Right lung (tissue), 10 donors: ENCODE measurements at places on chromosomes 16 and 17. TPM values are rescaled to one million over a fixed set of nuclear protein-coding genes. Genes with fewer than 3 reads are reported as not detected.

PLCG2 gene
- 10.8 TPM for polyA plus RNA-seq

DNAH9 gene
- 2.3 TPM for polyA plus RNA-seq

- no peak for DNase-seq
Observed at GRCh38 chr16:57299009-57299718, 14.7 kb upstream of the PLLP start.

- no peak for DNase-seq
Observed at GRCh38 chr16:67169642-67170167, 633 bp upstream of the NOL3 start.

GRCh38 chr16:5018793-5019192 is 14.9 kb downstream of the NAGPA start:
- no peak for DNase-seq

- DNase-seq = no peak
Observed at GRCh38 chr17:6670571-6670970, 19.0 kb downstream of the C17orf100 start.

DNA sequence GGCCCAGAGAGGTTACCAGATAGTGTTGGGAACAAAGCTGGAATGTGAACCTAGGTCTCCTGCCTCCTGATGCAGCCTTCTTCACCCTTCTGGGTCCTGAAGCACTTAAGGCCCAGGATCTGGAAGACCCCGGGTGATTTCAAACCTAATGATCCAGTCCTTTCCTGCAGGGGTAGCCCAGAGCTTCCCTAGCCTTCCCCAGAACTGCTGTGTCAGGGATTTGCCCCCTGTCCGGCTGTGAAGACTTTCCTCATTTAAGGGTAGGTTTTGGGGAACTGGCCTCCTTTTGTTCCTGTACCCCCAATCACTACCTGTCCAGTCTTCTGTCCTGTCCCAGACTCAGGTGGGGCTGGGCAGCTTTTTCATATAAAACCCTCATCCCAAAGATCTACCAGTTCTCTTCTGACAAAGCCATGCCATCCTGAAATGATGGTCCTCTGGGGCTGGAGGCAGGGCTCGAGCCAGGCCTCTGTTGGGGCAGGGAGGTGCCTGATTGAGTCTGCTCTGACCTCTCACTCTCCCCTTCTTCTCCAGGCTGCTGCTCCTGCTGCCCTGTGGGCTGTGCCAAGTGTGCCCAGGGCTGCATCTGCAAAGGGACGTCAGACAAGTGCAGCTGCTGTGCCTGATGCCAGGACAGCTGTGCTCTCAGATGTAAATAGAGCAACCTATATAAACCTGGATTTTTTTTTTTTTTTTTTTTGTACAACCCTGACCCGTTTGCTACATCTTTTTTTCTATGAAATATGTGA is 1.3 kb downstream of the MT1X start:
- DNase-seq = no peak

DNA sequence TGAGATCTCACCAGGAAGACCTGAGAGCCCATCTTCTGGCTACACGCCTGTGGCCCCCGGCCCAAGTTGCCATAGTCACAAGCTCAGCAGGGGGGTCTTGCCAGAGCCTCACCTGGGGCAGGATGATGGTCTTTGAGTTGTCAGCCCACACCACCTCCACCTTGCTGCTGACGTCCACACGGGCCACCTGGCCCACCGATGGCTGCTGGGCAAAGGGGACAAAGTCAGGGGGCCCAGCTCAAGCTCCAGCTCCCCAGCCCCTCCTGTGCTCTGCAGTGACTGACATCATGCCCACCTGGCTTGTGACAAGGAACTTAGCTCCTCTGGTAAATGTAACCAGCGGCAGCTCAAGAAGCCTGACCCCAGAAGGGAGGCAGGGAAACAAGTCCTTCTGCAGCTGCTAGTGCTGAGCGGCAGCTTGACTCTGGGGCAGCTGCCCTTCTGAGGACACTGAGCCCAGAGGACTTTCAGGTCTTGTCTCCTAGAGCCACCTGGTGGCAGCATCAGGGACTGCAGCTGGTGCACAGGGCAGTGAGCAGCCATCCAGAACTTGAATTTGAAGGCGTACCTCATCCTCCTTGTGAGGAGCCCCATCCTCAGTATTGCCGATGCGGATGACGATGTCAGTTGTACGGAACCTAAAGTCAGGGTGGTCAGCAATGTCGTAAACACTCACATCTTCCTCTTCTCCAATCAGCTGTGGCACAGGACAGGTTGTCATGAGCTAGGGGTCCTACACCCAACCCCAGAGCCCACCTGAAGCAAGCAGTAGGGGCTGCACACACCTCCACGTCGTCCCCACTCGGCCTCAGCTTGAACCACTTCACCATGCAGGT is 13.5 kb downstream of the SPHK1 start:
- peak; percentile 73 for DNase-seq

DNA sequence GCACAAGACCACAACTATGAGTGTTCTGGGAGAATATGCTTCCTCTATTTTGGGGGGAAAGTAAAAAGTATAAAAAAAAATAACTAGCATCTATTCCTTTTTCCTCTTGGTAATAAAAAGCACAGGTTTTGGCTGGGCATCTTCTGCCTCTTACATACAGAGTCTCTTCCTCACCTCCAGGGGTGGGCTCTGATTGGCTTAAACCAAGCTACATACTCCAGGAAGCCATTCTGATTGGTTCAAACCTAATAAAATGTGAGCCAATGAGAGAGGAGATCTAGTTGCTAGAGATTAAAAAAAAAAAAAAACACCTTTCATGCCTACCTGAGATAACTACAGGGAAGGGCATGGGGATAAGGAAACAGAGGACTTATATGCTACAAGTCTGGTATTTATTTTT is 365.9 kb upstream of the ERCC4 start:
- no peak for DNase-seq

DNA sequence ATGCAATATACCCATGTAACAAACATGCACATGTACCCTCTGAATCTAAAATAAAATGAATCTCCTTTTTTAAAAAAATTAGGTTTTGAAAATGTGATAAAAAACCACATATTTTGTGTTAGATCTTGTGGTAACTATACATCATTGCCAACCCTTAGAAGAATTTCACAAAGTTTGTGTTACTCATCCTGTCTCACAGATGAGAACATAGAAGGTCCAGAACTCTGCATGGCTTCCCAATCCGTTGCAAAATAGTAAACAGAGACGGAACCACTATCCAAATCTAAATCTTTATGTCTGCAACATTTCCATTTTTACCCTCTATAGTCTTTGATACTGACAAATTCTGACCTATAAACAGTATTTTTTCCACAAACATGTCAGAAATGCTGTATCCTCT is 759.9 kb downstream of the KCNJ2 start:
- DNase-seq = no peak
